H7 (cell line): ENCODE measurements at places on chromosomes 5 and 9. TPM values are rescaled to one million over a fixed set of nuclear protein-coding genes. Genes with fewer than 3 reads are reported as not detected.
A peak's percentile ranks its signal among the peaks of the same experiment; 100 is the strongest.

DNA sequence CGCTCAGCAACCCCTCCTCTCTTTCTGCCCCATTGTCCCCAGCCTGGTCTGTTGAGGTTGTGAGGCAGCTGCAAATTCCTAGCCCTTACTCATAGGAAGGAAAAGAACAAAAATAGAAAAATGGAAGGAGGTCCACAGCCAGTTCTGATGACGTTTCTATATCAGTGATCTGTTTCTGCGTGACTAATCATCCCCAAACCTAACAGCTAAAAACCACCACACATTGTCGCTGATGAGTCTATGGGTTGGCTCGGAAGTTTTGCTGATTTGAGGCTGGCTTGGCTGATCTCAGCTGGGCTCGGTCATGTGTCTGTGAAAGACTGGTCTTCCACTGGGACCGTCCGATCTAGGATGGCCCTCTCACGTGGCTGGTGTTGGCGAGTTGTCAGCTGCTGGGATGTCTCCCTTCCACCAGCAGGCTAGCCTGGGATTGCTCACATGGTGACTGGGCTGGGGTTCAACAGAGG lies 200.6 kb upstream of the ZNF618 start:
- no peak for DNase-seq

- DNase-seq: no peak
Measured at GRCh38 chr9:130927995-130928900, 10.8 kb downstream of the FIBCD1 start.

DNA sequence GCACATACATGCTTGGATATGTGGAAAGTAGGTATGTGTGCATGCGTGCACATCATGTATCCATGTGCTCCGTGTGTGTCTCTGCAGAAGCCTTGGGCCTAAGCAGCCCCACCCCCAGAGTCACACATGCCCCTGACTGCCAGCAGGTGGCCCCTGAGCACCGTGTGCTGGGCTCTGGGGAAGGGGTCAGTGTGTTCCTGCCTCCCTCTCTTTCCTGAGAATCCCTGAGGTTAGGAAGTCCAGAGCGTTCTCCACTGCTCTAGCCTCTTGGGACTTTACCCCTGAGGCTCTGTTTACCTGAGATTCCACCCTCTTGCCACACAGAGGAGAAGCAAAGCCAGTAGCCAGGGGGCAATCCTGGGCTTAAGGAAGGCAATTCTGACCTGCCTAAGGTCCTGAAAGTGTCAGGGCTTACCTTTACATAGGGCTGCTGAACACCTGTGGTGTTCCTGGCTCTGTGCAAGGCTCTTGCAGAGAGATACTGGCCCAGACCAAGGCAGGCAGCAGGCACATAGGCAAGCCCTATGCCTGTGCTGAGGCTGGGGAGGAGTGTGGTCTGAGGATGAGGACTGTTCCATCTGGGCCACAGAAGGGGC lies 207.3 kb downstream of the TMEM38B start:
- peak; percentile 76 for DNase-seq

The CBY3 gene
- 0.44 TPM in 1 of 2 replicates, not detected in the other for total RNA-seq

DNA sequence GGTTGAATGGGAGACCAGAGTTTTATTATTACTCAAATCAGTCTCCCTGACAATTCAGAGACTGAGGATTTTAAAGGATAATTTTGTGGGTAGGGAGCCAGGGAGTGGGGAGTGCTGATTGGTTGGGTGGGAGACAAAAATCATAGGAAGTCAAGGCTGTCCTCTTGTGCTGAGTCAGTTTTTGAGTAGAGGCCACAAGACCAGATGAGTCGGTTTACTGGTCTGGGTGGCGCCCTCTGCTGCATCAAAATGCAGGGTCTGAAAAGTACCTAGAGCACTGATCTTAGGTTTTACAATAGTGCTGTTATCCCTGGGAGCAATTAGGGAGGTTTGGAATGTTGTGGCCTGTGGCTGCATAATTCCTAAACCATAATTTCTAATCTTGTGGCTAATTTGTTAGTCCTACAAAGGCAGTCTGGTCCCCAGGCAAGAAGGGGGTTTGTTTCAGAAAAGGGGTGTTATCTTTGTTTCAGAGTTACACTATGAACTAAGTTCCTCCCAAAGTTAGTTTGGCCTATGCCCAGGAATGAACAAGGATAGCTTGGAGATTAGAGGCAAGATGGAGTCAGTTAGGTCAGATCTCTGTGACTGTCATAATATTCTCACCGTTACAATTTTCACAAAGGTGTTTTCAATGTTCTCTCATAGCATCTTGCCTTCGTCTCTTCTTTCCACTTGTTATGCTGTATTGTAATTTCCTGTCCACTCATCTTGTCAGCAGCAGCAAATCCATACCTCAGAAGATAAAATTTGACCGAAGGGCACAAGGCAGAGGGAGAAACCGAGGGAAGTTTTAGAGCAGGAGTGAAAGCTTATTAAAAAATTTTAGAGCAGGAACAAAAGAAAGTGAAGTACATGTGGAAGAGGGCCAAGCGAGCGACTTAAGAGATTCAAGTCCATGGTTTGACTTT lies 59.2 kb upstream of the CLINT1 start:
- peak; percentile 35 for DNase-seq

- DNase-seq: no peak
Measured at GRCh38 chr5:10363519-10364185, 10.2 kb downstream of the MARCHF6 start.

DNA sequence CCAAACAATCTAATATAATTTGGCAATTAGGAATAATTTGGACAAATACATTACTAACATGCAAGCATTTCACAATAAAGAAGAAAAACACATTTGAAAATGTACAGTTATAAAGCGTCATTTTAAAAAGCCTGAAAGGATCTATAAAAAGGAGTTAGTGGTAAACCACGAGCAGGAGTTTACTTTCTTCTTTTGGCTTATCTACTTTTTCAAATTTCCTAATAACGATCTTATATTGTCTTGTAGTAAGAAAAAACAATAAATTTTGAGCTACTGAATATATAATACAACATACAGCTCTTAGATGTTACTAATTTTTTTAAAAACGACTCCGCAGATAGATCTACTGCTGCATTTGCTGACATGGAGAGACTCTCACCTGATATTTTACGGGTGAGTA lies 79.9 kb downstream of the SMIM23 start:
- no peak for DNase-seq

DNA sequence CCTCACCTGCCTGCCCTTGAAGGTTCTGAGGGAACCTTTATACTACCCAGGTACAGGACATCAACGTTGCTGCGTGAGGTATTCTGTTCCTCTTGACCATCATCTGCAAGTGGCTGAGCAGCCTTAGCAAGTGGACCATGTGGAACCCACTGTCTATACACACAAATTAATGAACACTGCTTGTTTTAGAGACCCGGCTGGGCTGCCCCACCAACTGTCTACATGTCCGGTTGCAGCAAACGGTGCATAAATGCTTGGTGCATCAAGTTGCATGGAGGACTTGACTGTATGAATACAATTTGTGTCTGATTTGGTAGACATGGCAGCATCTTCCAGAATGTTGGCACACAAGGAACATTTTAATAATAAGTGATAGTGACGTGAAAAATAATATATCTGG lies 65.8 kb downstream of the SEMA6A start:
- DNase-seq: no peak

The CDO1 gene
- total RNA-seq: 9.2 and 9.9 TPM in 2 replicates

The ZDHHC11B gene
- total RNA-seq: 0.07 and 0.33 TPM in 2 replicates

- no peak for DNase-seq
Measured at GRCh38 chr5:107539726-107540330, 130.9 kb downstream of the EFNA5 start.

DNA sequence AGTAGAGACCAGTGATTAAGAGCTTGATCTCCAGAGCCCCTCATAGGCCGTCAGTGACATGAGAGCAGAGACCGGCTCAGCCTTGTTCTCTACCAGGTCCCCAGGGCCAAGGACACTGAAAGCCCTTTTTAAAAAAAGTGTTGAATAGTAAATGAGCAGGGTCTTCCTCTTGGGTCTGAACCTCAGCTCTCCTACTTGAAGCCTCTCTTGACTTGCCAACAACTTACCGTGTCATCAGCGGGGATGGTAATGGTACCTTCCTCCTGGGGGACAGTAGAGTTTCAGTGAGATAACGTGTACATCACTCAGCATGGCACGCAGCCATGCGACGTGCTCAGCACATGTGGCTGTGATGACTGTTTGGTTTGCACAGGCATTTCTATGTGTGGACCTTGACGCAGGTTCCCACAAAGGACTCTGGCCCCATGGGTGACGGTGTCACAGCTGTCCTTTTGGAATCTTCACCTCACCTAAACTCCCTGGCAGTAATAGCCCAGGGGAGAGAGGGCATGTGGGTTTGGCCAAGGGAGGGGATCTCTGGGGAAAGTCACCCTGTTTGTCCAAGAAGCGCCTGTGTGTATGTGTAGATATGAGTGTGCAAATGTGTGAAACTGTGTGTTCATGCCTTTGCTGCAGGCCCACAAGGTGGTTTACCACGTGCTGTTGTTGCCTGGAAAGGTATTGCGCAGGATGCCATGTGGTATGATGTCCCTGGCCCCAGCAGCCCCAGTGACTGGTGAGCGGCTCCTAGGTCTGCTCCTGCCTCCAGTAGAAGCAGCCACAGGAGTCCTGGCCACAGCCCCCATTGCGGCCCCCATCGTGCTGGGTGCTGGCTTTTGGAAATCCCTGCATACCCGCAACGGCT lies 18.7 kb downstream of the ERGIC1 start:
- no peak for DNase-seq

DNA sequence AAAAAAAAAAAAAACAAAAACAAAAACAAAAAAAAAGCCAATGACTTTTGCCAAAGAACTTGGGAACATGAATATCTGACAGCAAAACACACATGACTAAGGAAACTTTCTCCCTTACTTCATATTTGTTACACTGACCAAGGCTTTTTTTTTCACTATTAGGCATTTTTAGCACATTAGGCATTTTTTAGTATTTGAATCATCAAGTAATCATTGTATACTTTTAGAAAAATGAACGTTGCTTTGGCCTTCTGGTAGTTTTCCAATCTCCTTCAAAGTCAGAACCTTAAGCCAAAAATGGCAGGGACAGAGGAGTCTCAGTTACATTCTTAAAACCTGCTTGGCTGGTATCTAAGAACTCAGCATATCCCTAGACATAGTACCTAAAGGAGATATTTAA lies 19.3 kb downstream of the NREP start:
- no peak for DNase-seq

The PCDHGA11 gene
- total RNA-seq: 0.21 and 0.30 TPM in 2 replicates

GRCh38 chr9:25678846-25679360 lies 659 bp upstream of the TUSC1 start:
- no peak for DNase-seq

DNA sequence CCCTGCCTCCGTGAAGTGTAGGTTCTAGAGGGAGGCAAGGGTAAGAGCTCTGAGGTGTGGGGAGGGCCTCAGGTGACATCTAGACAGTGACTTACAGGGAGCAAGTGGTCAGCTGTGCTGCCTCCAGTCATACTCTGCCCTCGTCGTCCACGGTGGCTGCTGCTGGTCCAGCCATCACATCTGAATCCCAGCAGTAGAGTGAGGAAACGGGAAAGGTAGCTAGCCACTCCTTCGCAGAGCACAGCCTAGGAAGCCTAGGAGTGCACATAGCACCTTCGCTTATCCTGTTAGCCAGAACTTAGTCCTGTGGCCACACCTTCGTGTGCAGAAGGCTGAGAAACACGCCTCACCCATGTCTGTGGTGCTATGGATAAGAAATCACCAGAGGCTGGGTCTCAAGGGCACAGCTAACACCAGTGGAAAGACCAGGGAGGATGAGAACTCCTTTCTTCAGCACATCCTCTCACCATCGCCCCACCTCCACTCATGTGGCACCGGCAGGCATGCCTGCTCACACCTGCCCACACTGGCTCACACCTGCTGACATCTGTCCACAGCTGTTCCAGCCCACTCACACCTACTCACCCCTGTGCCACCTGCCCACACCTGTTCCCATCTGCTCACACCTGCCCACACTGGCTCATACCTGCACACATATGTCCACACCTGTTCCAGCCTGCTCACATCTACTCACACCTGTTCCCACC lies 44.5 kb upstream of the SLC6A19 start:
- no peak for DNase-seq

- no peak for DNase-seq
Measured at GRCh38 chr9:102855641-102856040, 139.5 kb upstream of the CYLC2 start.

DNA sequence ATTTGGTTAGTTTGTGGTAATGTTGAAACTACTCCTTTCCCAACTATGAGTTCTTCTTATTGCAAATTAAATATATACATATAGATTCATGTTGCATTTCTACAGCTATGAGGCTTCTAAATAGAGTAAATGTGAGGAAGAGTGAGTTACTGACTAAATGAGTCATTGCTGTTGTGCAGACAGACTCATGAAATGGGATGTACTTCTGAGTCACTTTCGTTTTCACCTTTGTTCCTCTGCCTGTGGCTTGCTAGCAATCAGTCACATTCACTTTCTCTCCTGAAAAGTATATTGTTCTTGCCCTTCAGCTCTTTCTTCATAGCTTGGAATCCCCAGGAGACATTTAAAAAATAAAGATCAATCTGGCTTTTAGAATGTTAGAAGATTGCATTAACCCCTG lies 295.5 kb upstream of the SMC2 start:
- no peak for DNase-seq

The SERINC5 gene
- 40.7 and 62.7 TPM in 2 replicates for total RNA-seq

The KCNIP1 gene
- total RNA-seq: 0.33 and 0.48 TPM in 2 replicates

DNA sequence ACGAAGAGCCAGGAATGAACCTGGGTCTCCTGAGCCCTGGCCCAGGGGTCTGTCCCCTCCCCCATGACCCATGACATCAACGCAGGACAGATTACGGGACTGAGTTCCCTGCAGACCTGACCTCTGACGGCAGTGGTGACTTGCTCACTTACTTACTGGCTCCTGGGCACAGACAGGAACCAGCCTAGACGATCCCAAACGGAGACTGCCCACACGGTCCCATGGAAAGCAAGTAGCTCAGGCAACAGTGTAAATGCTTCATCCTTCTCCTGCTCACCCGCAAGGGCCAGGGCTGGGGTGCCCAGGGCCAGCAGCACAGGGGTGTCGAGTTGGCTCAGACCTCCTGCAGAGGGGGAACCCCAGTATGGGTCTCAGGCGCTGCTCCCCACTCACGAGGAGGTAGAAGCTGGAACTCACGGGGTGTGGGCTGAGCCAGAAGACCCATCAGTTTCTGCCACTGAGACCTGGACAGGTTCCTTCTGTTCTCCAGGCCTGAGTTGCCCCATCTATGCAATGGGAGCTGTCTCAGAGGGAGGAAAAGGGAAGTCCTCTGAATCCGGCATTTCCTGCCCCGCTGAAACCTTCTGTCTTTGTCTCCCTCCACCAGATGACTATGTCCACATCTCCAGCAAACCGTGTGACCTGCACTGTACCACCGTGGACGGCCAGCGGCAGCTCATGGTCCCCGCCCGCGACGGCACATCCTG lies 5.6 kb downstream of the ADAMTSL2 start:
- DNase-seq: peak; percentile 67

The NPR3 gene
- total RNA-seq: 0.04 and 0.07 TPM in 2 replicates

The ARL14EPL gene
- not detected in 2 replicates for total RNA-seq

- DNase-seq: no peak
Measured at GRCh38 chr5:122408592-122409224, 96.7 kb downstream of the SNCAIP start.

- peak; percentile 59 for DNase-seq
Measured at GRCh38 chr5:170408226-170408625, 19.1 kb upstream of the KCNMB1 start.

The TTLL11 gene
- total RNA-seq: 0.18 and 0.97 TPM in 2 replicates

The SMIM32 gene
- total RNA-seq: 1.4 TPM in 2 replicates

- no peak for DNase-seq
Measured at GRCh38 chr9:121226175-121226574, 24.5 kb upstream of the RAB14 start.

The GABRA1 gene
- 0.76 and 1.4 TPM in 2 replicates for total RNA-seq

- no peak for DNase-seq
Measured at GRCh38 chr5:87136096-87136495, 131.6 kb upstream of the RASA1 start.

The DCTN4 gene
- total RNA-seq: 28.3 and 37.7 TPM in 2 replicates

The SAPCD2 gene
- 59.7 and 59.9 TPM in 2 replicates for total RNA-seq

The FAM78A gene
- total RNA-seq: 1.6 and 3.4 TPM in 2 replicates

- no peak for DNase-seq
Measured at GRCh38 chr9:134902936-134903335, 14.8 kb downstream of the FCN1 start.
